ENCODE measurements at places on chromosomes 4 and X.

- no peak for DNase-seq
These were observed 8.3 kb upstream of the SLC10A6 start for GRCh38 chr4:86857341-86858052.

DNA sequence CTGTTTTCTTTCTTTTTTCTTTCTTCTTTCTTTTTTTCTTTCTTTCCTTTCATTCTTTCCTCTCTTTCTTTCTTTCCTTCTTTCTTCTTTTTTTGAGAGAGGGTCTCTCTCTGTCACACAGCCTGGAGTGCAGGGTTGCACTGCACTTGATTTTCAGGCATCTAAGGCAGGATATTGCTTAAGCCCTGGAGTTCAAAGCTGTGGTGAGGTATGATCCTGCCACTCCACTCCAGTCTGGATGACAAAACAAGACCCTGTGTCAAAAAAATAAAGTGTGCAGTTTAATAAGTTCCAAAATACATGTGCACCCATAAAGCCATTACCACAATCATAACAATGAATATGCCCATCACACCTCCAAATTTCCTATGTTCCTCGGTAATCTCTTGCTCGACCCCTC, 10.6 kb upstream of the ZNF718 start:
- DNase-seq: no peak

GRCh38 chrX:109856974-109857373, 123.9 kb upstream of the ACSL4 start:
- DNase-seq: no peak

DNA sequence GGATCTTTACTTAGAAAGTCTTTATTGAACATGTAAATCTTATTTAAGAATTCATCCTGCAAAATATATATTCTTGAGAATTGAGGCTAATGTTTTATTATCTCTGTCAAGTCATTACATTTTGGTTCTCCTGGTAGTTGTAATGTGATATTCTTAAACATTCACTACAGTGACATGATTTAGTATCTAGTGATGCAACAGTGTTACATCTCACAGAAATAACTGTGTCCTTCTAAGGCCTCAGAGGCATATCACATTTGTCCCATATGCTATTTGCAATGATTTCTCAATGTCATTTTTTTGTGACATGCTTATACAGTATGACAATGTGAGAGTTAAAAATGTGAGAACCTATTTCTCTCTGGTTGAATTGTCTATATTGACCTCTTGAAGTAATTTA, 34.1 kb downstream of the PRRG1 start:
- DNase-seq: no peak

DNA sequence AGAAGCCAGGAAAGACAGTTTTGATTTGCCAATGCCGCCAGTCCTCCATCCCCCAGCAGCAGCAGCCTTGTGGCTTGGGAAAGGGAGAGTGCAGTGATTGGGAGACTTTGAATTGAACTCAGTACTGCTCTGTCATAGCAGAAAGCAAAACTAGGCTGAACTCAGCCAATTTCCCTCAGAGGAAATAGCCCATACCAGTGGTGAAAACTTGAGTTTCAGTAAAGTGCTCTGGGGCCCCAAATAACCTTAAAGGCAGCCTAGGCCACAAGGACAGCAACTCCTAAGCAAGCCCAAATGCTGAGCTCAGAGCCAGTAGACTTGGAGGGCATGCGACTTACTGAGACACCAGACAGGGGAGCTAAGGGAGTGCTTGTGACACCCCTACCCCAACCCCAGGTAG, 2.0 kb upstream of the PROM1 start:
- DNase-seq: no peak

DNA sequence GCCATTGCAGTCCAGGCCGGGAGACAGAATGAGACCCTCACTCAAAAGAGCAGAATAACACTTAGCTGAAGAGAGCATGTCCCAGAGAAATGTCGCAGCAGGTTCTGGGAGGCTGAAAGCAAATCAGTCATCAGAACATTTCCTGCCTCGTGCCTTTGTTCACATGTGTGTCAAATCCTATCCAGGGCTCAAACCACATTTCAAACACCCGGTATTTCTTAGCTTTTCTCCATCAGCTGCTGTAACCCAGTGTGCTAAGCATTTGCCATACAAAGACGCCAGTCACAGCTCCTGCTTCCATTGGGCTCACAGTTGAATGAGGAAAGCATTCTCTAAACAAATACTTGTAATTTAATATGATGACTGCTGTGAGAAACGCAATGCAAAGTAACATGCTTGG, 6.0 kb downstream of the PALLD start:
- DNase-seq: no peak

- DNase-seq: no peak
These were observed 564.4 kb downstream of the TMA16 start for GRCh38 chr4:164058776-164059445.

DNA sequence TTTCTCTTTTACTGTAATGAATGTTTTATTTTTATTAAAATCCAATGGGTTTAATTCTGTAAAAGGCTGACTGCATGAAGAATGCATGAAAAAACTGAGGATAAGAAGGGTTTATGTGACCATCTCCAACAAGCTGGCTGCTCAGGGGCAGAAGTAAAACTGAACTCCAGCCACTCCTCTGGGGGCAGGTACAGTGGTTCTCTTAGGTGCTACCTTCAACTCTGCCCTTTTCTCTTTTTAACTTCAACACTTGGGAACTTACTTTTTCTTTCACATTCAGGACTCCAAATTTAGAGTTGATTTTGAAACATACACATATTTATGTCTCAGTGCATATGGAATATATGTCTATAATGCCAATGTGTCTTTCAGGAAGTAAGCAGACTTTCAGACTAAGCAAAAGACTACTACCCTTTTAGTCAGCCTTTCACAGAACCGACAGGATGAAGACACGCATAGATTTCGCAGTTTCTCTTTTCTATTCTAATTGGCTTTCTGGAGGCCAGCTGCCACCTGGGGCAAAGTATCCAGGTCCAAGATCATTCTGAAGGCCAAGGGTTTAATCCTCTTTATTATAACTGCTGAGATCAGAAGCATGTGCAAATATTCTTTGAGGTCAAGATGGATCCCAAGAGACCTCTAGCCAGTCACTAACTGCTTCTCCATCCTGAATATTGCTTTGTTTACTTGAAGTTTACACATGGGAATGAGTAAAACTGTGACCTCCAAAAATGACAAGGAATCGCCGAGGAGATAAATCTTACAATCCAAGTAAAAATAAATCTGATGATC, 30.7 kb downstream of the HS3ST1 start:
- no peak for DNase-seq

- DNase-seq: no peak
These were observed 61.5 kb upstream of the ZMAT1 start for GRCh38 chrX:101993335-101993734.

GRCh38 chr4:1635464-1635863, 48.6 kb downstream of the FAM53A start:
- no peak for DNase-seq

- DNase-seq: no peak
These were observed 99.6 kb upstream of the SORBS2 start for GRCh38 chr4:185911556-185912064.

- DNase-seq: peak; percentile 38
These were observed 18.7 kb upstream of the ADD1 start for GRCh38 chr4:2824836-2825381.

- DNase-seq: peak; percentile 79
These were observed 32.0 kb downstream of the CTBP1 start for GRCh38 chr4:1216869-1217294.

GRCh38 chrX:6311540-6311939, 82.9 kb upstream of the NLGN4X start:
- DNase-seq: no peak

DNA sequence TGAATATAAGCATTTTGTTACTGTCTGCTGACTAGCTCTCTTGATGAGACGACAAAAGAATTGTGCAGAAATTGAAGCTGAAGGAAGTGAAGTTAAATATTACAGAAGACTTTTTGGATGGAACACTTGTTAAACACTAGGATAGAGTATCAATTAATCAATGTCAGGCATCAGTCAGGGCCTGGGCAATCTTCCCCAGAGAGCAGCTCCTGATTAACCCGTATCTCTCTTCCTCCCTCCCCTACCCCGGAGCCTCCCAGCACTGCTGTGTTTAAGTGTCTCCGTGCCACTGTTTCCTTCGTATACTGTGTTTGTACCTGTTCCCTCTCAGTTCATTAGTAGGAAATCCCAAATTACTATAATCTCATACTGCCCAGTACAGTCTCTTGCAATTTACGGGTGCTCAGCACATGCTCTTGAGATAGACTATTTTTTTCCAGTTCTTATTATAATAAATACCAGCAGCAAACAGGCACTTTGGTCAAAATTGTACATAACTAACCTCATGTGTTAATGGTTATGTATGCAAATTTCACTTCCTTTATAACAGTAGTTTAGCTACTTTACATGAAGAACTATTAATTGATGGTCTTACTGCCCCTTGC, 765.7 kb upstream of the FTHL17 start:
- no peak for DNase-seq

GRCh38 chrX:46485897-46486296, 59.3 kb downstream of the ZNF674 start:
- DNase-seq: no peak

DNA sequence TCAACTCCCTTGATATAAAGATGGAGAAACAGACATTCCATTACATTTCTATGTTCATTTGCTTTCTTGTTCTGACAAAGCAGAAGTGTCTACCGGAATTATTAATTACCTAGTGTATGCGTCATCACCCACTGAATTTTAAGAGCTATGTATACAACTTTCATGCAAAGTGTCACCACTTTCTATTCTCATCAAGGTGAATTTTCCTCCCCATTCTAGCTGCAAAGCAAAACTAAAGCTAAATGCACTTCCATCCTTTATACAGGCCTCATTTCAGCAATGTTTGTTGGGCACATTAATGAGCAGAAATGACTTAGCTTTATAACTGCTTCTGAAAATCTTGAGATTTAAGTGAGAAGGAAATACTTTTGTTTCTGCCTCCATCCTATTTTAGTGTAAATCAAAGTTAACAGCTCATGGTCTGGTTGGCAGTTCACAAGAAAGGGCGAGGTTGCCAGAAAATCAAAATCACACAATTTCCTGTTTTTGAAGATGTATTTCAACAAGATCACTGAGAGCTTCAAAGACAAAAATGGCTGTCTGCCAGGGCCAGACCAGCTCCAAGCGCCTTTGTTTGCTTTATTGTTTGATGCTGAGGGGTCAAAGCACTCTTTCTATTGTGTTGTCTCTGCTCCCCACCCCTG, 7.2 kb upstream of the FAM9C start:
- no peak for DNase-seq

DNA sequence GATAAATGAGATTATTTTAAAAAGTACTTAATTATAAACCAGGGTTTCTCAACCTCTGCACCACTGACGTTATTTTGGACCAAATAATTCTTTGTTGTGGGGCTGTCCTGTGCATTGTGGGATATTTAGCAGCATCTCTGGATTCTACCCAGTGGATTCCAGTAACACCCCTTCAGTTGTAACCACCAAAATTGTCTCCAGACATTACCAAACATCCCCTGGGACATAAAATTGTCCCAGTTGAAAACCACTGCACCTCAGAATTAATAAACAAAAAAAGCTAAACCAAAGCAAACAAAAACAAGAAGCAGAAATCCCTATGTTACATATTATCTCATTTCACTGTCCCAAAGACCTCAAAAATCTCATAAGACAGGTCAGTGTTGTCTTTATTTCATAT, 54.2 kb upstream of the GIMD1 start:
- DNase-seq: no peak

DNA sequence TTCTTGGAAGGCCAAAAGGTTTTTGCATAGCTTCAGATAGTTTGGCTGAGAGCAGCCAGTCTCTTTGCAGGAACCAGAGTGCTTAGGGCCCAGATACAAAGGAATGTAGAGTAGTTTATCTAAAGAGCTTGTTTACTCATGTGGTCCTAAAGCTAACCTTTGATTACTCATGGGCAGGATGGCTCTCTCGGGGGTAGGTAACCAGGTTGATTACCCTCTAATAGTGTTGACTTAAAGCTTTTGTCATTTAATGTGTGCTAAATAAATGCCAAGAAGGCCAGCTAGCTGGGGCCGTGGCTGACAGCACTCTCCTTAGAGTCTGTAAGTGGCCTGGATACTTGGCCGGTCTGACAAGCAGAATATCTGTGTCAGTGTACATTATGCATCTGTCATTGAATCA, 69.7 kb upstream of the MAGEB16 start:
- no peak for DNase-seq

GRCh38 chrX:137563681-137564651, 2.0 kb upstream of the ZIC3 start:
- DNase-seq: no peak

GRCh38 chr4:954211-955020, 19.0 kb downstream of the DGKQ start:
- DNase-seq: no peak

DNA sequence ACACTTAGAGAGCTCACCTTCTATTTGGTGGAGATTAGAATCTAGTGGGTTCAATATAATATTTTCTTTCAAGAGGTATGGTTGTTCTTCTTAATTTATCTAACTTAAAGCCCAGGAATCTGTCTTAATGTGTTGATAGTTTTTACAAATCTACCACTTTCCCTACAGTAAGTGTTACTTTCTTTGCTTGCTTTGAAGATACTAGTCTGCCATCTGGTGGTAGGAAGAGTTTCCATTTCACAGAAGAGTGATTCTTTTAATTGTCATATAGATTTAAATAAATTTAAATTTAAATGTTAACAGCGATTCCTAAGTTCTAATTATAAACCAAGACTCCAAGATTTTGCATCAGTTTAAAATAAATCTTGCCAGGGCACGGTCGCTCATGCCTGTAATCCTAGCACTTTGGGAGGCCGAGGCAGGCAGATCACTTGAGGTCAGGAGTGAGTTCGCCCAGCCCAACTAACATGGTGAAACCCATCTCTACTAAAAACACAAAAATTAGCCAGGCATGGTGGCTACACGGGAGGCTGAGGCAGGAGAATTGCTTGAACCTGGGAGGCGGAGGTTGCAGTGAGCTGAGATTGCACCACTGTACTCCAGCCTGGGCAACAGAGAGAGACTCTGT, 43.5 kb downstream of the NUDT9 start:
- no peak for DNase-seq

GRCh38 chrX:13755254-13755653, 20.7 kb downstream of the OFD1 start:
- no peak for DNase-seq

GRCh38 chr4:183783991-183784553, 121.0 kb upstream of the STOX2 start:
- no peak for DNase-seq

GRCh38 chr4:148315049-148315448, 127.2 kb downstream of the NR3C2 start:
- DNase-seq: no peak

DNA sequence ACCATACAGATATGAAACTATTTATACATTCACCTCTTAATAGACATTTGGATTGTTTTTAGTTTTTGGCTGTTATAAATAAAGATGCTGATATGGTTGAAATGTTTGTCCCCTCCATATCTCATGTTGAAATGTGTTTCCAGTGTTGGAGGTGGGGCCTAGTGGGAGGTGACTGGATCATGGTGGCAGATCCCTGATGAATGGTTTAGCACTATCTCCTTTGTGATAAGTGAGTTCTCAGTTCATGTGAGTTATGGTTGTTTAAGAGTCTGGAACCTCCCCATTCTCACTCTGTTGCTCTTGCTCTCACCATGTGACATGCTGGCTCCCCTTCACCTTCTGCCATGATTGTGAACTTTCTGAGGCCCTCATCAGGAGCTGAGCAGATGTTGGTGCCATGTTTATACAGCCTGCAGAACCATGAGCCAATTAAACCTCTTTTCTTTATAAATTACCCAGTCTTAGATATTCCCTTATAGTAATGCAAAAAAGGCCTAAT, 12.2 kb upstream of the CLGN start:
- no peak for DNase-seq

Data from CD8-positive, alpha-beta memory T cell (primary cell).